ENCODE measurements at places on chromosomes 7 and 10.

- no peak for DNase-seq
Measured at GRCh38 chr7:69426705-69427104, 171.6 kb upstream of the AUTS2 start.

DNA sequence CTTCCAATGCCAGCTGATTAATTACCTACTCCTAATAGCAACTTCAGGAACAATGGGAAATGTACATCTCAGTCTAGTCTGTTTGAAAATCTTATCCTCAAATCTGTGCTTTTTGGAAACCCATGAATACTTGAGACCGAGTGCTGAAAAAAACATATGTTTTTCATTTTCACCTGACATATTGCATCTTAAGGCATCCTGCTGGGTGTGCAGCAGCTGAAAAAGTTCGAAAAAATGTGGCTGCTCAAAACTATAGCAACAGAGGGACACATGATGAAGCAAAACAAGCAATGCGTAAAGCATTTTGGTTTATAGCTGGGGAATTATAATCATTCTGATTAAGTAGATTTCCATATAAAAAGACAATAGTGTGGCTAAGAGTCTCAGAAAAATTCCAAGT is 218.0 kb downstream of the CREB5 start:
- no peak for DNase-seq

GRCh38 chr7:86477343-86477935 is 166.3 kb upstream of the GRM3 start:
- DNase-seq, result no peak

GRCh38 chr7:82676777-82677463 is 233.3 kb upstream of the CACNA2D1 start:
- DNase-seq, result peak; percentile 64

GRCh38 chr10:43427166-43427825 is 9.6 kb upstream of the ZNF487 start:
- no peak for DNase-seq

DNA sequence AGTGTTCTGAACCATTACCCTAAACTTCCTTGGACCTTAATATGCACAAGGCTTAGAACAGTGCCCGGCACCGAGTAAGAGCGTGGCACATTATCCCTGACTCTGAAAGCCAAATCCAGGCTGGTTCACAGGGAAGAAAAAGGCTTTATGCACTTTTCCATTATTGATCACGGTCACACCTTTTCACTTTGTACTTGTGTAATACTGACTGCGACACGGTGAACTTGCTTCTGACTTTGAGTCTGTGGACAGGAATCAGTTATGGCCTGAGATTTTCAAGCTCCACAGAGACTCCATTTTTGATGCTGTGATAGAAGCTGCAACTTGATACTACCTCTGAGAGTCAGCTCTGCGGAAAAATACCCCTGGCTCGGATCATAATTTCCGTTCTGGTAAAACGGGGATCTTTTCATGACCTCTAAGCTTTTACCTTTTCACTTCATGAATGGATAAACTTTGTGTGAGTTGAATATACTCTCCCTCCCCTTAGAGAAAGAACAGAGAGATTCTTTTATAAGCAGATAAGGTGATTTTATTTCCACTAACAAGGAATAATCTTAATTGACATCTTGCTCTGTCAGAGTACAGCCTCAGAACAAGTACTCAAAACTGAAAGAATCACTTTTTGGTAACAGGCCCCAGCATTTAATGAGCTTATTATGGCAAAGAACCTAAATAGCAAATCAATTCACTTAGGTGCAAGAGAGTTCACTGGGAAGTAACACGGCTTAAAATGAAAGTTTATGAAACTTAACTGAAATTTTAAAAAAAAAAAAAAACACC is 88.8 kb downstream of the ELMO1 start:
- DNase-seq, result no peak

DNA sequence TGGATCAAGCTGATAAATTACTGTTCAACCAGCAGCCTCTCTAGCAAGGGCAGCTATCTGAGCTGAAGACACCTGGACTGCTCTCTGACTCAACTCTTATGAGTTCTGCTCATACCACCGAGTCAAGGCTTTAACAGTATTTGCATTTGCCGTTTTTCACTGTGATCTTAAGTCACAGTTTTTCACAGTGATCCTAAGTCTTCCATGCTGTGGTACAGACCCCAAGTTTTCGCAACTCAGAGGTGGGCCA is 31.3 kb downstream of the PIP4K2A start:
- DNase-seq, result no peak

DNA sequence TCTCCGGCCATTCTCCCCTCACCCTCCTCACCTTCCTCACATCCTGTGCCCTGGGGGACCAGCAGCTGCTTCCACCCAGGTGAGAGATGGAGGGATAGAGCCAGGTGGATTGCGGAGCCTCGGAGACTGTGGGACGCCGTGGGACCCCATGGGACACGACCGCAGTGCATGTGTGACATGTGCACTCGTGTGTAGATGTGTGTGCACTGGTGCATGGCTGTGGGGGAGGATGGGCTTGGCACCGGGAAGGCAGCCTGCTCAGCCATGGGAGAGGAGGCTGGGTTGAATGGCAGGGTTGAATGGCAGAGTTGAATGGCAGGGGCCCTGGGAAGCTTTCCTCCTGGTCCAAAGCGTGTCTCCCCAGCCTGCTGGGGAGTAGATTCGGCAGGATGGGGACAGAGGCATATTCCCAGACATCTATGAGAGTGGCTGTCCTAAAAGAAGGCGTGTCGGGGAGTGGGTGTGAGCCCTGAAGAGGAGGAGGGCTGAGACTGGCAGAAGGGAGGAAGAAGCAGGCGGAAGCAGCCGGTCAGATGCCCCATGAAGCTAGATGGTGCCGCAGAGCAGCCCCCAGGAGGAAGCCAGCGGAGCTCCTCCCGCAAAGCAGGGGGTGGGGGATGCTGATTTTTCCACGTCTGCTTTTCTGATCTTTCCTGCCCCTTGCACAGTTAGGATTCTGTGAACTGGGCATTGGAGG is 815 bp downstream of the GIMAP8 start:
- DNase-seq, result no peak

DNA sequence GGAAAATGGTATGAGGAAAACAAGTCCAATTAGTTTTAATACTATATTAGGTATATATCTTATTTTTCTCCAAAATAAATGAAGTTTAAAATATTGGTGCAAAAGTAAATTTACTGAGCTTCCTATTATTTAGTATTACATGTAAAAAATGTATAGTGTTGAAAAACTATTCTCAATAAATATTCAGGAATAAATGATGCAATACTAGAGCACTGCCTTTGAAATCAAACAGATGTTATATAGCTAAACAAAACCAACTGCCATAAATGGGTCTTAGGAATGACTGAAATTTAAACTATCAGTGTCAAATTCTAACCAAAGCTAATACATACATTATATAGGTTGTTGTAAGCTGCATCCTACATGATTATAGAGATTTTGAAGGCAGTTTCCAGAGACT is 1434.0 kb upstream of the LRRTM3 start:
- no peak for DNase-seq
